Endodermal cell (in vitro differentiated cells): ENCODE measurements at places on chromosomes 12 and 14. TPM values are rescaled to one million over a fixed set of nuclear protein-coding genes. Genes with fewer than 3 reads are reported as not detected.
A peak's percentile ranks its signal among the peaks of the same experiment; 100 is the strongest.

The ESPL1 gene
- 33.3 and 34.1 TPM in 2 replicates for total RNA-seq

The OR4E2 gene
- total RNA-seq = not detected in 3 replicates

DNA sequence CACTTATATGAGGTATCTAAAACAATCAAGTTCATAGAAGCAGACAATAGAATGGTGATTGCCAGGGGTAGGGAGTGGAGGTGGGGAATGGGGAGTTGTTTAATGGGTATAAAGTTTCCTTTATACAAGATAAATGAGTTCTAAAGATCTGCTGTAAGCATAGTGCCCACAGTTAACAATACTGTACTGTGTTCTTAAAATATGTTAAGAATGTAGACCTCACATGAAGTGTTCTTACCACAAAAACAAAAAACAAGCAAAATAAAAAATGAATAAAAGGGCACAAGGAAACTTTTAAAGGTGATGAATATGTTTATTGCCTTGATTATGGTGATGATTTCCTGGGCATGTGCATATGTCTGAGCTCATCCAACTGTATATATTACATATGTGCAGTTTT lies 211.8 kb downstream of the MSRB3 start:
- H3K27ac ChIP-seq = no peak overlapping the region
- no peak overlapping the region for H3K4me3 ChIP-seq
- DNase-seq = no peak

- no peaks in the 10 kb centered on the region for H3K27me3 ChIP-seq
- no peaks in the 10 kb centered on the region for H3K4me1 ChIP-seq
- peak overlapping the region; percentile 5 for H3K27ac ChIP-seq
- no peak overlapping the region for H3K4me3 ChIP-seq
Measured at GRCh38 chr12:98725476-98726247, 80.6 kb downstream of the APAF1 start.

DNA sequence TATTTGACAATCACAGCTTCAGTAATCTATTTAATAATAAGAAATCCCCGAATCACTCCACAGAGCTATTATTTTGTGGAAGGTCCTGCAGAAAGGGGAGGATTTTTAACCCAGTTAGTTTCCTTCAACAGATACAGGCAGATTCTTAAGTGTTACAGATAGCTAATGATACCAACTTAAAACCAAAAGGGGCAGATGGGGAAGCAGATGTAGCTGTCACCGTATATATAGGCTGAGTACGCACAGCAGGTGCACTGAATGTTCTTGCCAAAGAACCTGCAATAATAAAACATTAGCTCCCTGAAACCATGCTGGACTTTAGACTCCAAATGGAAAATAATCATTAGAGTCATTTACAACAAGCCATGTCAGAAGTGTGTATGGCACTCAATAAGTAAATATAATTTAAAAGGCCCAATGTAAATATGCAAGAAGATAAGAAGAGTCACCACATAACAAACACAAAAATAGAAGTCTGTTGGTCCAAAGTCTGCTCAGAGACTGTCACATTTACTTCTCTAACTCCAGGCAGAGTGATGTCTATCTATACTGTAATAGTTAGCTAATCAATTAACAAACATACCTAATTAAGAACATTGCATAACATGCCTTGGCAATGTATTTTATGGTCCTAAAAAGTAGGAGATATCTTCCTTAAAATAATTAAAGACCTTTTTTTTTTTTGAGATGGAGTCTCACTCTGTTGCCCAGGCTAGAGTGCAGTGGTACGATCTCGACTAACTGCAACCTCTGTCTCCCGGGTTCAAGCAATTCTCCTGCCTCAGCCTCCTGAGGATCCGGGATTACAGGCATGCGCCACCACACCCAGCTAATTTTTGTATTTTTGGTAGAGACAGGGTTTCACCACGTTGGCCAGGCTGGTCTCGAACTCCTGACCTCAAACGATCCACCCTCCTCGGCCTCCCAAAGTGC lies 78.8 kb downstream of the SEC23A start:
- H3K27me3 ChIP-seq = no peaks in the 10 kb centered on the region
- peaks cover 23% of the 10 kb centered on the region for H3K36me3 ChIP-seq
- no peak overlapping the region for H3K4me3 ChIP-seq
- peaks cover 3% of the 10 kb centered on the region for H3K4me1 ChIP-seq

DNA sequence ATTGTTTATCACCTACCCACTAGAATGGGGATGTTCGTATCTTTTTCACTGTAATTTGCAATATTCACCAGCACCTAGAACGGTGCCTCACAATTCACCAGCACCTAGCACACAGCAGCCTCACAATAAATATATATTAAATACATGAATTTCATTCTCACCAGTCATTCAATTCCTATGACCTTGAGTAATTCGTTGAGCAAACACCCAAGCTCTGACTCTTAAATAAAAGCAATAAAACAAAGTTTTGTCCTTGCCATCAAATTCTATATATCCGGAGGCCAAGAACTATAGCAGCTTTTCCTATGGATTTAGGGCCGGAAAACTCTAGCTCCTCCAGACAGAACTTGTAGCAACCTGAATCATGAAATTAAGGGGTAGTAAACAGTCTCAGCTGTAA lies 981 bp downstream of the VTI1B start:
- H3K4me1 ChIP-seq = peaks cover 2% of the 10 kb centered on the region
- H3K27ac ChIP-seq = no peak overlapping the region
- H3K27me3 ChIP-seq = no peaks in the 10 kb centered on the region
- H3K4me3 ChIP-seq = peak overlapping the region; percentile 95
- DNase-seq = no peak

- no peak for DNase-seq
- H3K27me3 ChIP-seq = no peaks in the 10 kb centered on the region
- H3K4me1 ChIP-seq = peaks cover 4% of the 10 kb centered on the region
- peaks cover 23% of the 10 kb centered on the region for H3K36me3 ChIP-seq
Measured at GRCh38 chr12:45988264-45988663, 2.1 kb downstream of the SCAF11 start.

- peaks cover 19% of the 10 kb centered on the region for H3K36me3 ChIP-seq
- H3K4me1 ChIP-seq = no peaks in the 10 kb centered on the region
- no peaks in the 10 kb centered on the region for H3K27me3 ChIP-seq
- H3K4me3 ChIP-seq = no peak overlapping the region
- peak; percentile 33 for DNase-seq
- H3K27ac ChIP-seq = no peak overlapping the region
Measured at GRCh38 chr14:102171173-102172020, 31.7 kb downstream of the WDR20 start.

DNA sequence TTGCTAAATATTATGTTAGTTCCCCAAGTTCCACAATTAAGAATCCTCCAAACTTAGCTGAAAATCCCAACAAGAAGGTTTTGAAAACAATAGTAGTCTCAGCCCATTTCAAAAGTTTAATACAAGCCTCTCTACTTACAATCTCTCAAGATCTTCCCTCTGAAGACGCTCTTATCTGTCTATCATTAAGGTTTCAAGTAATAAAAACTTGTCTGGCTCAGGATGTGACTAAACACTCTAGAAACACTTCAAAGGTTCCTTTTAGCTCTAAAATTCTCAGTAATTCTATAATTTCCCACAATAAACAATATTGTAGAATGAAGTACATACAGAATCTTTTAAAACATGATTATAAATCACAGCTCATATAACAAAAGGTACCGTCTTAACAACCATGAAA lies 16.3 kb downstream of the YAF2 start:
- no peak for DNase-seq
- H3K27me3 ChIP-seq = no peaks in the 10 kb centered on the region
- no peaks in the 10 kb centered on the region for H3K4me1 ChIP-seq
- peaks cover 10% of the 10 kb centered on the region for H3K36me3 ChIP-seq
- H3K27ac ChIP-seq = no peak overlapping the region
- H3K4me3 ChIP-seq = peak overlapping the region; percentile 13

GRCh38 chr12:123067654-123068053 lies 83.2 kb downstream of the PITPNM2 start:
- no peak for DNase-seq
- H3K27me3 ChIP-seq = no peaks in the 10 kb centered on the region
- no peaks in the 10 kb centered on the region for H3K36me3 ChIP-seq
- H3K4me1 ChIP-seq = no peaks in the 10 kb centered on the region
- H3K4me3 ChIP-seq = no peak overlapping the region

DNA sequence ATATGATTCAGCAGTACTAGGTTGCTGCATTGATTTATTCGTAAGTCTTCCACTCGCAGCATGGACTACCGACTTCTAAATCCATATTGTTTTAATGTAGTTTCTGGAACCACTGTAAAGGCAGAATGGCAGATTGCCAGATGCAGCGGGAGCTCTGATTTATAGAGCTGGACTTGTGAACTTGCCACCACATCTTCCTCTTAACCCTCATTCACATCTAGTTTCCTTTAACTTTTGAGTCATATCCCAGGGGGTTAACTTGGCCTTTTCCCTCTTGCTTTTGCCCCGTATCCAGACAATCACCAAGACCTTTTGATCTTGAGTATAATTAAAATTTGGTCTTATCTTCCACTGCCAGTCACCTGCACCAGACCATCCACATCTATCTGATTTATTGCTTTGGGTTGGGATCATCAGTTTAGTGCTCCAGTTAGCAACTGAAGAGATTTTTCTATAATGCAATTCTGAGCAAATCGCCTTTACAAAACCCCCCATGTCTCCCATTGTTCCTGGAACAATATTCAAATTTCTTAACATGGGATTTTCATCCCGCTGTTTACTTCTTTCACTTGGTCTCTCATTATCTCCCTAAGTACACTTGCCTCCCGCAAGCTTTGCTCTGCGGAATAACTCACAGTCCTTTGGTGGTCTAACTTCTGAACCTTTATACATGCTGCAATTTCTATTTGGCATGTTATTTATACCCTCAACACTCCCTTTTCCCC lies 130.5 kb downstream of the ACSS3 start:
- peaks cover 25% of the 10 kb centered on the region for H3K4me1 ChIP-seq
- H3K36me3 ChIP-seq = no peaks in the 10 kb centered on the region
- H3K27me3 ChIP-seq = no peaks in the 10 kb centered on the region
- DNase-seq = no peak

- no peaks in the 10 kb centered on the region for H3K4me1 ChIP-seq
- H3K27me3 ChIP-seq = no peaks in the 10 kb centered on the region
- no peak overlapping the region for H3K27ac ChIP-seq
- no peak overlapping the region for H3K4me3 ChIP-seq
- no peak for DNase-seq
Measured at GRCh38 chr12:49033611-49034285, 15.2 kb upstream of the PRKAG1 start.

- no peaks in the 10 kb centered on the region for H3K27me3 ChIP-seq
- no peaks in the 10 kb centered on the region for H3K36me3 ChIP-seq
- no peak for DNase-seq
Measured at GRCh38 chr14:32074887-32075572, 2.1 kb upstream of the ARHGAP5 start.
